Gastrocnemius medialis (tissue), 4 donors: ENCODE measurements at places on chromosomes 16 and 17. TPM values are rescaled to one million over a fixed set of nuclear protein-coding genes. Genes with fewer than 3 reads are reported as not detected.

BRIP1 gene
- total RNA-seq: 0.09 TPM

ZNF23 gene
- total RNA-seq: 4.3 TPM

SRCIN1 gene
- not detected for total RNA-seq

TAT gene
- 3.7 TPM for total RNA-seq

TP53TG3F gene
- not detected for total RNA-seq

SUMO2 gene
- 45.1 TPM for total RNA-seq

HSD17B1 gene
- total RNA-seq: 0.66 TPM

GRAPL gene
- not detected for total RNA-seq

ANKFN1 gene
- total RNA-seq: 0.16 TPM

CTRL gene
- total RNA-seq: not detected

NAT9 gene
- 17.7 TPM for total RNA-seq

MAPT gene
- total RNA-seq: 70.3 TPM

HOXB3 gene
- total RNA-seq: 5.5 TPM

ZG16B gene
- not detected for total RNA-seq

XYLT1 gene
- 0.87 TPM for total RNA-seq

SPHK1 gene
- 3.3 TPM for total RNA-seq

NLK gene
- total RNA-seq: 11.0 TPM

SYCE1L gene
- not detected for total RNA-seq

ODAD4 gene
- total RNA-seq: not detected

TNFRSF13B gene
- not detected for total RNA-seq

C17orf50 gene
- total RNA-seq: not detected

ASGR2 gene
- total RNA-seq: not detected

UNC13D gene
- total RNA-seq: 9.4 TPM

C17orf113 gene
- 0.86 TPM for total RNA-seq

PGP gene
- total RNA-seq: 43.1 TPM

ZG16 gene
- total RNA-seq: not detected

GNAO1 gene
- 0.47 TPM for total RNA-seq

NRN1L gene
- not detected for total RNA-seq

C17orf107 gene
- total RNA-seq: 0.10 TPM

AOC3 gene
- 2.8 TPM for total RNA-seq

STRADA gene
- total RNA-seq: 8.1 TPM

TPPP3 gene
- total RNA-seq: 2.2 TPM

NPIPB9 gene
- not detected for total RNA-seq

RPRML gene
- total RNA-seq: 0.49 TPM

HBZ gene
- not detected for total RNA-seq

GUCY2D gene
- not detected for total RNA-seq

RNF43 gene
- total RNA-seq: 0.20 TPM

MFAP4 gene
- 22.7 TPM for total RNA-seq

CHTF18 gene
- total RNA-seq: 0.44 TPM

CHST6 gene
- not detected for total RNA-seq

OTOA gene
- not detected for total RNA-seq

ZFHX3 gene
- total RNA-seq: 28.5 TPM

ABCC3 gene
- 0.51 TPM for total RNA-seq

CSH1 gene
- total RNA-seq: not detected

FMNL1 gene
- 4.1 TPM for total RNA-seq

CDRT4 gene
- 2.0 TPM for total RNA-seq
